ENCODE measurements at places on chromosomes 5 and 9. TPM values are rescaled to one million over a fixed set of nuclear protein-coding genes. Genes with fewer than 3 reads are reported as not detected.

DNA sequence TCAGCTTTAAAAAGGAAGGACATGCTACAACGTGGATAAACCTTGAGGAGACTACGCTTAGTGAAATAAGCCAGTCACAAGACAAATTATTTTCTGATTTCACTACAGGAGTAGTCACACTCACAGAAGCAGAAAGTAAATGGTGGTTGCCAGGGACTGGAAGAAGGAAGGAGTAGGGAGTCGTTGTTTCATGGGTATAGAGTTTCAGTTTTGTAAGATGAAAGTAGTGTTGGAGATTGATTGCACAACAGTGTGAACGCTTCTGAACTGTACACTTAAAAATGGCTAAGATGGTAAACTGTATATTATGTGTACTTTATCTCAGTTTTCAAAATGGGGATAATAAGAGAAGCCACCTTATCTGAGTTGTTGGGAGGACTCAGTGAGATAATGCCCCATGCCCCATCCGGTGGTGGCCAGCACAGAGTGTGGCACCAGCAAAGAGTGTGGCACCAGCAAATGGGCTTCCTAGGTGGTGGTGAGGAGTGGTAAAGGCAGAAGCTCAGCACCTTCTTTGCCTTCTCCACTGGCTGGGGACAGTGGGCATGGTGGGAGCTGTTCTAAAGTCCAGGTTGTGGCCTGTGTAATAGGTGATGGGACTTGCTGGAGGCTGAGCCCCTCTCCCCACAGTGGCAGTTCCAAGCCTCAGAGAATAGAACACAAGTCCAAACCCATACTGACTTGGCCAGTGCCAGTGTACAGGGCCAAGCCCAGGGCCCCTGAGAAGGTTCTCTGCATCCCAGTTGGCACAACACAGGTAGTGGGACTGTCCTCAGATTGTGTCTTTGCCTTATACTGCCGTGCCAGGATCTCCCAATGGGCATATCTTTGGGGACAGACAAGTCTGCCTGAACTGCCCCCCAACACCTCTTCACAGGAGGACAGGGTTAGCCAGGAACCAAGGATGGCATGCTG lies 4.4 kb downstream of the SLC22A4 start:
- DNase-seq: no peak

Gene SLC6A19
- 139 TPM for polyA plus RNA-seq

Gene RXRA
- 34.7 TPM for polyA plus RNA-seq

Gene HTR4
- 5.6 TPM for polyA plus RNA-seq

Data from small intestine (tissue), 16 donors.